ENCODE measurements at places on chromosomes 12 and 14.
A peak's percentile ranks its signal among the peaks of the same experiment; 100 is the strongest.

DNA sequence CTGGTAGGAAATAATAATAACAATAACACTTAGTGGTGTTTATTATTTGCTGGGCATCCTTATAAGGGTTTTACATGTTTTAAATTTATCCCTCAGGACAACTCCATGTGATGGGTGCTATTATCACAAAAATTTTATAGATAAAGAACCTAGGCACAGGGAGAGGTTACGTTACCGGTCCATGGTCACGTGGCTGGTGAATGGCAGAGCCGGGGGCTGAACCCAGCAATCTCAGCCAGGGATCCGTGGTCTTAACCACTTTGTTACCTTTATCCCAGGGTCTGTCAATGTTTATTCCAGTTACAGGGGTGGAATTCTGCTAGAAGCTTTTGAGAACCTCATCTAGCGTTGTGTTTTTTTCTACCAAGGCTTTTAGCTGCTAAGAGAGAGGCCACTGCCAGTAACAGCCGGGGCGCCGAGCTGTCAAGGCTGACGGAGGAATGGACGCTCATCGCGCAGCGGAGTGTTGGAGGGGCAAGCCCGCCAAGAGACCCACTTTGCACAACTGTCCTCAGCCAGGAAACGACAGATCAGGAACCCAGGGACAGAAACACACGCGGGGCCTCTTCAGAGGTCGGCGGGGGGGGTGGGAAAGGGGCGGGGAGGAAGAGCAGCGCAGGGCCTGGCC, 418 bp downstream of the AMN1 start:
- DNase-seq: peak; percentile 71

DNA sequence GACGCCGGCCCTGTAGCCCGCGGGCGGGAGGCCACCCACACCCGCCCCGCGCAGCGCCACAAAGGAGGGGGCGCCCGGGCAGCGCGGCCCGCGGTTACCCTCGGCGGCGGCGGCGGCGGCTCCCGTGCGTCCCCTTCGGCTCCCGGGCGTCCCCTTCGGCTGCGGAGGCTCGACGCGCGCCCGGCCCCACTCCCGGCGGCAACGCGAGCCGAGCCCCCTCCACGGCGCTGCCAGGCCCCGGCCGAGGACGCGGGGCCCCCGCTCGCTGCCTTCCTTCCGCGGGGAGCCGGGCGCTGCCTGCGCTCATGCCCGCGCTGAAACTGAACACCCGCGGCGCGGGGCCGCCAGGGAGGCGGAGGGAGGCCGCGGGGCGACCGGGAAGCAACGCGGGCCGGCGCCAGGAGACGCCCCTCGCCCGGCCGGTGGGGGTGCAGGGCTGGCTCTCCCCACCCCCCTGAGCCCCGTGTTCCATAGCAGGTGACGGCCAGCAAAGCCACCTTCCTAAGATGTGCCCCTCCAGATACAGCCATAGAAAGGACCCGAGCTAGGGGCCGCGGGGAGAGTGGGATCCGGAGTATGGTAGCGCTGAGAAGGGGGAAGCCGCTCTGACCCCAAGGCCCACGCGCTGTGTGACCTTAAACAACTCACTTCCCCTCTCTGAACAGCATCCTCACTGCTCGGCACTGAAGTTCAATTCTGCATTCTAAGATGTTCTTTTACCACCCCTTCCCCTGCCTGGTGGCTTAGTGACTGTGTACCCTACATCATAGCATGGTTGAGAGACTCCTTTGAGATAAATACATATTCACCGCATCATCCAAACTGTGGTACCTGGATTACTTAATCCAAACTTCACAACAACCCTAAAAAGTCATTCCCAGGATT, 42.8 kb downstream of the KDM2B start:
- no peak for DNase-seq

DNA sequence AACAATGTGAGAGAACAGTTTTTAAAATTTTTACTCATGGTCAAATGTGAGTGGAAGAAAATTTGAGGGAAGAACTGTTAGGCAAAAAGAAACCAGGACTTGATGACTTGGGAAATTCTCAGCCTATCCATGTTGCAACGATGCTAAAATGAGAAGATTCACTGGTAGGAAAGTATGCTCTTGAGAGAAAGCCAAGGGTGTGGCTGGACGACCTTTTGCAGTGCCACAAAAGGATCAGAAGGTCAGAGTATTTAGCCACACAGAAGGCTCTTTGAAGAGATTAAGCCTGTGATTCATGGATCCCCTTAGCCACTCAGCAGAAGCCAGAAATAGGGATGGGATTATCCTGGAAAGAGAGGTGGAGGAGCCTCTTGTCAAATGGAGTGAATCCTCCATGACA, 336.8 kb downstream of the LRIG3 start:
- DNase-seq: no peak

- DNase-seq: no peak
Observed at GRCh38 chr12:68455691-68456345, 123.7 kb upstream of the MDM1 start.

DNA sequence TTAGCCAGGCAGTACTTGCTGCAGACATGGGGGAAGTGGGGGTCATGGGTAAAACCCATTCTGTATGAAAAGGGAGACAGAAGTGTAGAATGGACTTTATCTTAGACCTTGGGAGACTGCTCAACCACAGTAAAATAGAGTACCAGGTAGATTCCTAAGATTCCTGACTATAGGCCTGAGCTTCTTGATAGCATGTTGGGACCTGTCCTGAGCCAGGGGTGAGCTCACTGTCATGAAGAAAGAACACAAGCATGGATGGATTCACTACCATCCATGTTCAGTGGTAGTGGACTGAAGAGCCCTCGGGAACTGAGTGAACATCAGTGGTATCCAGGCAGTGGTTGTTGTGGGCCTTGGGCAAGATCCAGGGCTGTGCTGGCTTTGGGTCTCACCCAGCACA, 1003.8 kb downstream of the TMTC2 start:
- DNase-seq: no peak

DNA sequence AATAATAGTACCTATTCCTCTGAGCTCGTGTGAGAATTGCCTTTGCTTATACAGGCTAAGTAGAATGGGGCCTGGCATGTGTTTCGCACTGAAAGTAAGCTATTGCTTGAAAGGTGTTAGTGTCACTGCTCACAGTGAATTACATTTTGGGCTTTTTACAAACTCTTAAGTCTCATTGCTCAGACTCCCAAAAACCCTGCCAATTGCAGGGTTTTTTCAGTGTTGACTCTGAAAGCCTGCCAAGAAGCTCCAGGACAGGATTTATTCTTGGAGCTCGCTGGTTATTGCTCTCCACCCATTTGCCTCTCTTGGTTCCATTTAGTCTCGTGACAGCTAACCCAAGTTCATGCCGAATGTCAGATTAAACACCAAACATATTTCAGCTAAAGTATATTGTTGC, 39.8 kb downstream of the NOPCHAP1 start:
- peak; percentile 37 for DNase-seq

GRCh38 chr12:45200491-45201043, 15.3 kb upstream of the ANO6 start:
- DNase-seq: no peak

- DNase-seq: no peak
Observed at GRCh38 chr12:46351886-46352650, 20.5 kb downstream of the SLC38A2 start.

Data from Ammon's horn (tissue), 1 donor.